Activated CD4-positive, alpha-beta T cell treated with anti-CD3 and anti-CD28 coated beads, Interleukin-2, amount 10 ng/mL, durations not matched to agents 24 days and 14 days (primary cell): ENCODE measurements at places on chromosomes 2 and 18. TPM values are rescaled to one million over a fixed set of nuclear protein-coding genes. Genes with fewer than 3 reads are reported as not detected.

The TRPM8 gene
- total RNA-seq = not detected in 2 replicates

GRCh38 chr2:16130541-16130880 lies 190.2 kb downstream of the MYCN start:
- DNase-seq = peak; percentile 27

DNA sequence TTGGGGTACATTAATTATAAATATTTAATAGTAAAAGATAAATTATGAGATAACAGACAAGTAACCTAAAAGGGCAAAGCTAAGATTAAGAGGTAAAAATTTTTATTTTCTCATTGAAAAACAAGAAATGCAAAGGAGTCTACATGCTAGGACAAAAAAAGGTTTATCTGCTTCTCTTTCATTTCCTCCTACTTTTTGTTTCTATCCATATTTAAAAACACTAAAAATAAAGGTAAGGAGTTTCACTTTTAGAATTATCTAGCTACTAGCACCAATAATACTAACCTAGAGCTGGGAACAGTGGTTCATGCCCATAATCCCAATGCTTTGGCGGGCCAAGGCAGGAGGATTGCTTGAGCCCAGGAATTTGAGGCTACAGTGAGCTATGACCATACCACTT lies 1551.7 kb upstream of the SLC39A10 start:
- DNase-seq = no peak

- DNase-seq = no peak
Observed at GRCh38 chr2:96547731-96548171, 11.2 kb downstream of the ARID5A start.

GRCh38 chr2:121617042-121617599 lies 32.1 kb downstream of the CLASP1 start:
- DNase-seq = no peak

- DNase-seq = no peak
Observed at GRCh38 chr2:120464448-120464931, 118.6 kb downstream of the INHBB start.

- DNase-seq = no peak
Observed at GRCh38 chr2:230657462-230657861, 55.2 kb upstream of the CAB39 start.

- DNase-seq = no peak
Observed at GRCh38 chr2:152413228-152414030, 78.5 kb downstream of the FMNL2 start.

GRCh38 chr2:31372097-31372496 lies 42.4 kb downstream of the XDH start:
- DNase-seq = peak; percentile 39
